CD8-positive, alpha-beta T cell (primary cell): ENCODE measurements at places on chromosomes 13 and 19. TPM values are rescaled to one million over a fixed set of nuclear protein-coding genes. Genes with fewer than 3 reads are reported as not detected.

Gene NHLRC3
- total RNA-seq: 8.2 TPM

Gene ACP7
- not detected for total RNA-seq

Gene PLIN4
- 0.14 TPM for total RNA-seq

Gene ATXN8OS
- not detected for total RNA-seq

Gene PODNL1
- total RNA-seq: not detected

Gene NLRP7
- not detected for total RNA-seq

Gene SLC1A6
- total RNA-seq: not detected

Gene CEBPA
- 1.9 TPM for total RNA-seq

Gene LYPD5
- total RNA-seq: not detected

Gene ARL11
- 1.0 TPM for total RNA-seq

Gene ZNF549
- 17.1 TPM for total RNA-seq

Gene ZNF28
- total RNA-seq: 3.0 TPM

Gene FUT3
- total RNA-seq: 0.49 TPM

Gene CFAP97D2
- total RNA-seq: 3.8 TPM
